Esophagus squamous epithelium (tissue), 5 donors: ENCODE measurements at places on chromosomes 12 and 14.

DNA sequence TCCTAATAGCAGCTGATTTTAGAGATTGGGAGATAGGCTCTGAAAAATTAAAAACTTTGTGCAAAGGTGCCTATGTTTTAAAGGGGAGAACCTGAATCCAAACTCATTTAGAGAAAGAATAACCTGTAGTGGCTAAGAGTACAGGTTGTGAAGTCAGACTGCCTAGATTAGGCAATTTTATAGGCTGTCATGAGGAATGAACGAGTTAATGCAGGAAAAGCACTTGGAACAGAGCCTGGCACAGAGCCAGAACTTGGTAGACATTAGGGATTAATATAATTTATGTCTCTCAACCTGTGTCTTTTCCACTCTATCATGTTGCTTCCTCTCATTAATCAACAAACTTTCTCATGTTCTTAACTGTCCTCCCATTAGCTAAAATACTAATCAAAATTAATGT, 98.1 kb downstream of the WIF1 start:
- no peak for DNase-seq

GRCh38 chr12:131948166-131948712, 1.5 kb upstream of the EP400 start:
- no peak for DNase-seq

- no peak for DNase-seq
These were observed 88.4 kb downstream of the GRIP1 start for GRCh38 chr12:66590275-66590985.

DNA sequence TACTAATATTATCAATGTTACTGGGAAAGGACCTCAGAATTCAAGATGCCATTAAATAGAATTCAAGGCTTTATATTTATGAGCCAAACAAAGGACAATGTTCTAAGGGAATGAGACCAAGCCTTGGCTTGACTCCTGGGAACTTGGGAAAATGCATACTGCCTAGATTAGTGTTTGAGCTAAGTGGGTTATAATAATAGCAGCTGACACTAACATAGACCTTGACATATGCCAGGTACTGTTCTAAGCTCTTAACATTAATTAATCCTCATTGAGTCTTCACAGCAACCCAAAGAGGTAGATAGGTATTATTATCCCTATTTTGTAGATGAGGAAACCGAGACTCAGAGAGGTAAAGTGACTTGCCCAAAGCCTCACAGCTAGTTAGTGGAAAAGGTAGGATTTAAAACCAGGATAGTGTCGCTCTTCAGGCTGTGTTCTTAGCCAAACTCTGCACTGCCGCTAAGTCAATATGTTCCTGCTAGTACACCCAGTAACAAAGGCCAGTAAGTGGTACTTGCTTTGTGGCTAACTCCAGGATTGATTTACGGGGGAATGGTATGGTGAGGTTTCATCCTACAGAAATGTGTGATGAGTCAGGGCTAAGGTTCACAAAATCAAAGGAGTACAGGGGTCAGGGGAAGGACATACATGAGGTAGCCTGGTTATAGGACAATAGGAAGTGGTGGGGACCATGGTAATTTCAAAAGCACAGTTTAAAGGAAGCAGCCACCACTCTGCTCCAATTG, 35.8 kb upstream of the PRKAB1 start:
- DNase-seq: no peak

- no peak for DNase-seq
These were observed 31.9 kb upstream of the NCOR2 start for GRCh38 chr12:124599074-124599999.

GRCh38 chr14:20440465-20440864, 4.5 kb upstream of the KLHL33 start:
- no peak for DNase-seq

GRCh38 chr12:57734591-57734990, 4.0 kb downstream of the AGAP2 start:
- no peak for DNase-seq

DNA sequence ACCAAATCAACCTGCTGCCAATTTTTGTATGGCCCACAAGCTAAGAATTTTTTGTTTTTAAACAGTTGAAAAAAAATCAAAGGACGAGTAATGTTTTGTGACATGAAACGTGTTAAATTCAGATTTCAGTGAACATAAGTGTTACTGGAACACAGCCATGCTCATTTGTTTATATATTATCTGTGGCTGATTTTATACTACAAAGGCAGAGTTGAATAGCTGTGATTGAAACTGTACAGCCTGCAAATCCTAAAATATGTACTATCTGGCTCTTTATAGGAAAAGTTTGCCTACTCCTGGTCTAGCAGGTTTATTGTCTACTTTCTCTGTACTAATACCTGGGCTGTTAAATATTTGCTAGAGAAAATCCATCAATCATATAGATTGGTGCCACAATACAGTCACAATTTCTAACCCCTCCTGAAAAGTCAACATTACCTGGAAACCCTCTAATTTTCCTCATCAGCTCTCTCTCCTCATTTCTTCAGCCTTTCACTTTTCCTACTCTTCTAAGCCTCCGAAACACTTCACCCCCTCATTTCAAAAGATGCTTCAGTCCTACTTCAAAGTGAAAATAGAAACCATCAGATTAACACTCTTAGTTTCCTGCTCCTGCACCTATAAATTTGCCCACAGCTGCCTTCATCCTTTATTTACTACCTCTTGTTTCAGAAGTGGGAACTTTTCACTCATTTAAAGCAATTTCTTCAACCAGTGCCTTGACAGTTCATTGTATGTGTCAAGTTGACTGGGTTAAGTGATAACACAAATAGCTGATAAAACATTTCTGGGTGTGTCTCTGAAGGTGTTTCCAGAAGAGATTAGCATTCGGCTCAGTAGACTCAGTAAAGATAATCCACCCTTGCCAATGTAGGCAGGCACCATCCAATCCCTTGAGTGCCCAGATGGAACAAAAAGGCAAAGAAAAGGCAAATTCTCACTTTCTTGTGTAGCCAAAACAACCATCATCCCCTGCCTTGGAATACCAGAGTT, 18.0 kb upstream of the C2CD5 start:
- DNase-seq: no peak

- no peak for DNase-seq
These were observed 16.4 kb upstream of the NCOR2 start for GRCh38 chr12:124583854-124584253.

- DNase-seq: no peak
These were observed 110.5 kb downstream of the IGF1 start for GRCh38 chr12:102369876-102370275.

GRCh38 chr14:92644171-92644969, 104.1 kb downstream of the LGMN start:
- DNase-seq: no peak

DNA sequence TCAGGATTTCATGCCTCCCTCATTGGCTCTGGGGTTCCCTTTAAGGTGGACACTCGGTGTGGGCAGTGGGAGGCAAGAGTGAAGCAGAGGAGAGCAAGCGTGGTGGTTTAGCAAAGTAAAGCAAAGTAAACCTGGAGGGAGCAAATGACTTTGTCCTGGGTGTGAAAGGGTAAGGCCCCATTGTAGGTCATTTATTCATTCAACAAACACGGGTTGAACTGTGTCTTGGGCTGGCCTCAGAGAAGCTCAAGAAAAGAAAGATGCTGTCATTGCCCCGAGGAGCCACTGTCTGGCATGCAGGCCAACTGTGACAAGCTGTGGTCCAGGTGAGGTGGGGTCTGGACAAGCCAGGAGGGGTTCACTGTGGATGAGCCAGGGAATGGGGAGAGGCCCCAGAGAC, 68.9 kb upstream of the DLK1 start:
- no peak for DNase-seq

DNA sequence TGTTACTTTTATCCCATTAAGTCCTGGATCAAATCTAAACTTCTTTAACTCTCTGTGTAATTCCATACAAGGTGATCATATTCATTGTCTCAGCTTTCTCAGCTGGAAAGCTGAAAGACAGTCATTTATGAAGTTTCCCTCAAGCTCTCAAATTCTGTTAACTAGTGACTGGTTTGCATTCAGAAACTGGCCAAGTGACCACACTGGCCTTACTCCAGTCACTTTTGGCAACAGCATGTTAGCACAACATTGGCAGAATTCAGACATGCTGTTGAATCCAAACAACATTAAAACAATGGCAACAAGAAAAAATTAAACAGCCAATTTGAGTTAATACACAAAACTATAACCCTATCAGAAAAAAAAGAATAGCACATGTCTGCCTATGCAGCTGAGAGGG, 343.3 kb downstream of the MDGA2 start:
- no peak for DNase-seq

DNA sequence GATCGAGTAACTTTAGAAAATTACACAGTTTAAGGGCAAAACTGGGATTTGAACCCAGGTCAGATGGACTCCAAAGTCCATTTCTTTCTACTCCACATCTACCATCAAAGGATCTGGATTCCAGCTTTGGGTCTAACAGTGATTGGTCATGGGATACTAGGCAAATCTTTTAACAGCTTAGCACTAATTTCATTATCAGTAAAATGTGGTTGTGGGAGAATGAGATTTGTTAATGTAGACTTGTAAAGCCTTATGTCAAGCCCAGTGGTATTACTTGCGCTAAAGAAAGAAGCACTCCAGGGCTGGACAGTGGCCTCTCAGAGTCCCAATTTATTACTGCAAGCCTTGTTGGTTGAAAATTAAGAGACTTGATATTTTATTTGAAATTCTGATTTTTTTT, 65.2 kb upstream of the MANSC4 start:
- no peak for DNase-seq

DNA sequence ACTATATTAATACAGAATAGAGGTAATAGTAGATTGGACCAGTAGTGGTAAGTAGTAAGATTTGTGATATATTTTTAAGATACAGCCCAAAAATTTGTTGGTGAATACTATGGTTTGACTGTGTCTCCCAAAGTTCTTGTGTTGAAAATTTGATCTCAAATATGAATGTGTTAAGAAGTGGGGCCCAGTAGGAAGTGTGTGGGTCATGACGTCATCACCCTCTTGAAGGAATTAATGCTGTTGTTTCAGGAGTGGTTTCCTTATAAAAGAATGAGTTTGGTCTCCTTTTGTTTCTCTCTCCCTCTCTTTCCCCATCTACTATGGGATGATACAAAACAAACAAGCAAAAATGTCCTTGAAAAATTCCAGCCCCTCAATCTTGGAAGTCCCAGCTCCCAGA, 16.3 kb downstream of the LUM start:
- no peak for DNase-seq

DNA sequence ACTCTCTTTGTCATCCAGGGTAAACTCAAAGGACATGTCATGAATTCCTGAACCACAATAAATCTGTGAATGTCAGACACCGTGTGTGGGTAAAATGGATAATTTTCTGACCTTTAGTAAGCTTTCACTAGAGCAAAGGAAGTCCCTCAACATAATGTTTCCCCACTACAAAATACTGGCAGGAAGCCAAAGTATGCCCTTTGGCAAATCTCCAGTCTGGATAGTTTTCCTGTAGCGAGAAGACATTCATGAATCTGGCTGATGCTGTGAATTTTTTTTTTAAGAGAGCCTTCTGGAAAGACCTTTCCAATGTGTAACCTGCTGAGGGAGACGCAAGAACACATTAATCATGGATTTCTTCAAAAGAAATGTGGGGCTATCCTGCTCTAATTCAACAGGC, 389.6 kb upstream of the DDHD1 start:
- no peak for DNase-seq

- DNase-seq: no peak
These were observed 139.8 kb upstream of the LGR5 start for GRCh38 chr12:71299541-71300376.

DNA sequence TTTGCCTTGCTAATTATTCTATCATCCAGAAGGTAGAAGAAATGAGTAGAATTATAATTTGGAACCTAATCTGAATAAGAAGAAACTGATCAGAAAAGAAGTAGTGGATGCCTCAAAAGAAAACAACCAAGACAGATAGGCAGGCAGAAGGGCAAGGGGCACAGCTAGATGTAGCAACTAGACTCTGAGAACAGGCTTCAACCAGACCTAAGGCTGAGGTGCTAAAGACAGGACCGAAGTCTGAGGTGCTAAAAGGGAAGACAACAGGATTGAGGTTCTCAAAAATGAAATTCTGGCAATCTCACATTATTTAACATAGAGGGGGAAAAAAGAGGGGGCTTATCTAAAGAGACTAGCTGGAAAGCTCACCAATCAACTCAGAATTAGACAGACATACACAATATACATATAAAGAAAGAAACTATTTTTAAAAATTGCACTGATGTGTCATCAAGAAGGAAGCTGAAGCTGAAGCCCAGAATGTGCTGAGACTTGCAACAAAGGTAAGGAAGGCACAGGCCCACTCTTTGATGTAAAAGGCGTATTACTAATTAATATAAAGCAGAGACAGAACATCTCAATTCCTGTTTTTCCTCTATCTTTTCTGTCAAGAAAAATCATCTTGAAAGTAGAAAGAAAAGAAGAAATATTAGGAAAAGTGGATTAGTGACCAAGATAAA, 43.8 kb upstream of the CSRNP2 start:
- no peak for DNase-seq

DNA sequence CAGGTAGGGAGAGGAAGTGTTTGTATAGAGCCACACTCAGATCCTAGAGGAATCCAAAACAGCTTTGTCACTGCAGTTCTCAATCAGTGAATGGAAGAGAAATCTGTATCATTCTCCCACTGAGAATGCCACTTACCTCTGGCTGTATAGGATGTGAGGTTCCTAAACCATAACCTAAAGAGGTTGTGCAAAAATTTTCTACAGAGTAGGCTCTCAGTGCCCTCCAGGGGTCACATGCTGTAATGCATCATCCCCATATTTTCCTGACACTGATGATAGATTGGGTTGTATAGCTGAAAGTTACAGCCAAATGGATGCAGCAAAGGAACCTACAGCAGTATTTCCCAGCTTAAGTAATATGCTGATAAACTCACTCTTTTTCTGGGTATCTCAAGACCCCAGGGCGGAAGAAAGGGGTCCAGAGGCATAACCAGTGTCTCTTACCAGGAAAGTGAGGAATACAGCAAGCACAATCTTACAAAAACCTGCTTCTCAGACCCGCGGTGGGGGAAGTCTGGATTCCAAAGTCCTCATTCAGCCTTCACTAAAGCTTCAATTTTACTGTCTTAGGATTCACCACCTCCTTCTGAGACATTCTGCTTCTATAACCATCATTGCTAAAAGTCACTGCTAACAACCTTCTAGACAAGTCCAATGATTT, 3.8 kb downstream of the BCDIN3D start:
- DNase-seq: no peak

- no peak for DNase-seq
These were observed 374.1 kb downstream of the ADGRD1 start for GRCh38 chr12:131327521-131328488.

DNA sequence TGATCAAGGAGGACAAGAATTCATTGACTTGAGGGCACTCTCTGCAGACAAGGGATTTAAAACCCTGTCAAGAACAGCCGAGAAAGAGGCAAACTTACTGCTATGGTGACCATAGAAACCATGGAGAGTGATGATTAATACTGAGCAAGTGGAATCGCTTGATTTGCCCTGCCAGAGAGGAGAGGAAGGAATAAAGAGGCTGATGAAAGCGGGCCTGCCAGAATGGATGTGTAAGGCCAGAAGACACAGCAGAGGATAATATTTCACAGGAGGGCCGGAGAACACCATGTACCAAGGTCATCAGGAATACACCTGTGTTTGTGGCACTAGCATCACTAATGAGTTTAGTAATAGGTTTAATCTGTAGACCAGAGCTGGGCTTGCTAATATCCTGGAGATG, 221.8 kb upstream of the DCN start:
- DNase-seq: no peak
